ENCODE measurements at places on chromosomes 7 and 10.

DNA sequence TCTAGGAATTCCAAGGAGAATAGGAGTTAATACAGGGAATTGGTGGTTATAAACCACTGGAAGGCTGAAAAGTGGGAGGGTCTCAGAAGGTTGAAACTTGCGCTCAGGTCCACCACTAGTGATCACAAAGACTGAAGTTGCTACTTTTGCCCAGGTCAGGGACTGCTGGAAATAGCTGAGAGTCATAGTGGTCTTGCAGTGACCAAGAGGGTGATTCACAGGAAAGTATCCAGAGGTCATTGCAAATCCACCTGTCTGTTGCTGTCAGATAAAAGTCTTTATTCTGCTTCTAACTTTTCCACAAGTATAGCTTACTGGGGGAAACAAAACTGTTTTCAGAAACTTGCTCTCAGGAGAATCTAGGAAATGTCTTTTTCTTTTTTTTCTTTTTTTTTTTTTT is 211.5 kb upstream of the PRSS1 start:
- DNase-seq: no peak

GRCh38 chr10:98488669-98489430 is 42.1 kb upstream of the HPS1 start:
- DNase-seq: no peak

- DNase-seq: no peak
Observed at GRCh38 chr7:47817917-47818316, 130.3 kb downstream of the PKD1L1 start.

GRCh38 chr7:129797214-129797789 is 155.5 kb downstream of the UBE2H start:
- DNase-seq: no peak

GRCh38 chr10:81541517-81541916 is 333.5 kb upstream of the NRG3 start:
- no peak for DNase-seq

- DNase-seq: no peak
Observed at GRCh38 chr10:681670-682318, 7.7 kb downstream of the DIP2C start.

GRCh38 chr10:114173603-114173920 is 441 bp downstream of the CCDC186 start:
- DNase-seq: no peak

GRCh38 chr7:51456-52068 is 140.8 kb upstream of the FAM20C start:
- DNase-seq: no peak

DNA sequence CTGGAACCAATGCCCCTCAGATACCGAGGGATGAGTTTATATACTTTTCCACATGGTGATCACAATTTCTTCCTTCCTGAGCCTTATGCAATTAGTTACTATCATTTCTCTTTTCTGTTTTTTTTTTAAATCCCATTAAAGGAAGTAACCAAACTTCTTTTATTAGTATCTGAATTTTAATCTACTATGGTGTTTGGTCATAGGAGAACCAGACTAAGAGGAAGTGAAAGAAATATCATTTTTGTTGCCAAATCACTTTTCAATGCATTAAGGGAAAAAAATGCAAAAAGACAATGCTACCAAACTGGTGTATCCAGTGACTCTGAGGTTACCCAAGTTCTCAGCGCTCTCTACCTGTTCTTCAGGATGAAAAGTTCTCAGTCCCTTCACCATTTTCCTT is 167.7 kb downstream of the NXPH1 start:
- no peak for DNase-seq
